ENCODE measurements at places on chromosomes 12 and 14. TPM values are rescaled to one million over a fixed set of nuclear protein-coding genes. Genes with fewer than 3 reads are reported as not detected.

The RPS6KL1 gene
- polyA plus RNA-seq = 0.76 TPM

The MYF5 gene
- not detected for polyA plus RNA-seq

The CHGA gene
- polyA plus RNA-seq = 3.2 TPM

The TSPAN8 gene
- polyA plus RNA-seq = 2.6 TPM

The ZCCHC8 gene
- polyA plus RNA-seq = 49.7 TPM

The CPNE6 gene
- not detected for polyA plus RNA-seq

The HOXC11 gene
- not detected for polyA plus RNA-seq

The HELB gene
- polyA plus RNA-seq = 4.2 TPM

The TBC1D30 gene
- polyA plus RNA-seq = 8.2 TPM

The RAN gene
- 627 TPM for polyA plus RNA-seq

The KLRF1 gene
- polyA plus RNA-seq = 0.71 TPM

The SLC7A8 gene
- polyA plus RNA-seq = 138 TPM

The PRB2 gene
- polyA plus RNA-seq = 0.13 TPM

The MYRFL gene
- 1.6 TPM for polyA plus RNA-seq

The ESRRB gene
- polyA plus RNA-seq = 0.49 TPM

The ITGB7 gene
- polyA plus RNA-seq = 1.1 TPM

The ARHGEF40 gene
- polyA plus RNA-seq = 82.1 TPM

The TMTC1 gene
- 0.85 TPM for polyA plus RNA-seq

The FOXG1 gene
- polyA plus RNA-seq = not detected

The SLC7A7 gene
- 9.7 TPM for polyA plus RNA-seq

The GUCY2C gene
- 0.64 TPM for polyA plus RNA-seq

The ATP23 gene
- polyA plus RNA-seq = 14.1 TPM

The LIN7A gene
- 18.7 TPM for polyA plus RNA-seq

The AGAP2 gene
- polyA plus RNA-seq = 0.33 TPM
